ENCODE measurements at places on chromosomes 5 and 9. TPM values are rescaled to one million over a fixed set of nuclear protein-coding genes. Genes with fewer than 3 reads are reported as not detected.

DNA sequence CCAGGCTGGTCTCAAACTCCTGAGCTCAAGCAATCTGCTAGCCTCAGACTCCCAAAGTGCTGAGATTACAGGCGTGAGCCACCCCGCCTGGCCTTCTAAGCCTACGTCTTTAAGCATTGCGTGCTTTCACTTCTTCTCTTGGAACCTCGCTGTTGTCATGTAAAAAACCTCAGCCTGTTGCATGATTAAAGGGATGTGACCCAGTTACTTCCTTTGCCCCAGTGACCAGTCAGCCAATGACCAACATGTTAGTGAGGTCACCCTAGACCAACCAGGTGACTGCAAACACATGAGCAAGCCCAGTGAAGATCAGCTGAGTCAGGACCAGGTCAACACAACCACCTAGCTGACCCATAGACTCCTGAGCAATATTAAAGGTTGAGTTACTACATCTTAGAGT is 10.5 kb downstream of the KIF4B start:
- no peak for DNase-seq
- no peaks in the 10 kb centered on the region for H3K4me1 ChIP-seq
- H3K27ac ChIP-seq, result no peak overlapping the region
- H3K4me3 ChIP-seq, result no peak overlapping the region
- no peaks in the 10 kb centered on the region for H3K36me3 ChIP-seq

DNA sequence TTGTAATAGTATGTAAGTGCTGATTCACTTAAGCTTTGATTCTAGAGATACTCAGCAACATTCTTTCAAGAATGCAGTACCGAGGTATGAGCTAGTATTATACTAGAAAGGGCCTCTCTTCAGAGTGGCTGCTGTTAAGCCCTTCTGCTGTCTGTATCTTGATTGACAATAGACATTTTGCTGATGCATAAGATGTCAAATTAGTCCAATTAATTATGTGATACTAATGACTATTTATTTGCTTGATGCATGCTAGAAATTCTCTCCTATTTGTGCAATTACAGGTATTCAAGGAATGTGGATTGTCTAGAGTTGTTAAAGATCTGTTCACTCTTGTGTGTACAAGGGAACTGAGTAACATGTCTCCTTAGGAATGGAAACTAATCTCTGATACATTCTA is 92.3 kb upstream of the PTGER4 start:
- H3K27ac ChIP-seq, result no peak overlapping the region
- no peaks in the 10 kb centered on the region for H3K27me3 ChIP-seq
- no peak for DNase-seq
- no peaks in the 10 kb centered on the region for H3K36me3 ChIP-seq
- no peaks in the 10 kb centered on the region for H3K4me1 ChIP-seq

GRCh38 chr9:114314256-114314867 is 8.5 kb upstream of the ORM1 start:
- H3K4me1 ChIP-seq, result peaks cover 4% of the 10 kb centered on the region
- no peak overlapping the region for H3K4me3 ChIP-seq
- peaks cover 5% of the 10 kb centered on the region for H3K36me3 ChIP-seq
- H3K27me3 ChIP-seq, result no peaks in the 10 kb centered on the region
- H3K27ac ChIP-seq, result no peak overlapping the region

DNA sequence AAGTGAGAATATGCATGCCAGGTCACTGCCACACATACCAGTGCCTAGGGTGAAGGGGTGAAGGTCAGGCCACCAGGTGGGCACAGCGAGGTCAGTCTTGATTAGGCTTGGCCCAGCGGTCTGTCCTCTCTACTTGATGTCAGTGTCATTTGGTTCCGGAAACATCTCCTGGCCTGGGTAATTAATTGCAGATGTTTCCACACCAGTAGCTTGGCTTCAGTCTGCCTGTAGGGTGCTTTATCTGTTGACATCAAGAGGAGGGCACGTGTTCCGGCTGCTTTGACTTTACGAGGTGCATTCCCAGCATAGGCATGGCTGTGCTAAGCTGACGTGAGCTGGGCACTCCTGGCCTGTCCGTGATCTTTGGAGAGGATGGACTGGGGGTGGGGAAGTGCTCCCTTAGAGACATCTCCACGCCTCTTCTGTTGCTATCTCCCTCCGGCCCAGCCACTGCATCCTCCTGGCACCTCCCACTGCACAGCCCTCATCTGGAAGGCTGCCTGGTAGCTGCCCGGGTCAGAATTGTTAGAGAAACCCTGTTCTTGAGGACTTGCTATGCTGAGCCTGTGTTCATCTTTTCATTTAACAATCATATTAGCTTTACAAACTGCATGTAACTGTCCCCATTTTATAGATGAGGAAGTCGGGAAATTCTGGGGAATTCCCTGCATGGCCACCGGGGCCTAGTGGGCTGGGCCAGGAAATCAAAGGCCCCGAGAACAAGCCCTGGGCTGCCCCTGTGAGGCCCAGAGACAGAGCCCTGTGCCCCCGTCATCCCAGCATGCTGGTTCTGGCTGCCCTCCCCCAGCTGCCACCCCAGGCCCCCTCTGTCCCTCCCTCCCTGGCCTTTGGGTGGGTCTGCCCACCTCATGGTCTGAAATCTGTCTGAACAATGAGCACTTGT is 29.1 kb downstream of the JADE2 start:
- no peak overlapping the region for H3K4me3 ChIP-seq
- peaks cover 44% of the 10 kb centered on the region for H3K4me1 ChIP-seq
- peaks cover 5% of the 10 kb centered on the region for H3K36me3 ChIP-seq
- no peak overlapping the region for H3K27ac ChIP-seq
- H3K27me3 ChIP-seq, result no peaks in the 10 kb centered on the region

- H3K36me3 ChIP-seq, result peaks cover 2% of the 10 kb centered on the region
- no peaks in the 10 kb centered on the region for H3K27me3 ChIP-seq
- peak overlapping the region; percentile 32 for H3K27ac ChIP-seq
- H3K4me3 ChIP-seq, result peak overlapping the region; percentile 45
- peaks cover 13% of the 10 kb centered on the region for H3K4me1 ChIP-seq
- DNase-seq, result no peak
These were observed 3.2 kb downstream of the CDKN2B start for GRCh38 chr9:22005702-22006606.

DNA sequence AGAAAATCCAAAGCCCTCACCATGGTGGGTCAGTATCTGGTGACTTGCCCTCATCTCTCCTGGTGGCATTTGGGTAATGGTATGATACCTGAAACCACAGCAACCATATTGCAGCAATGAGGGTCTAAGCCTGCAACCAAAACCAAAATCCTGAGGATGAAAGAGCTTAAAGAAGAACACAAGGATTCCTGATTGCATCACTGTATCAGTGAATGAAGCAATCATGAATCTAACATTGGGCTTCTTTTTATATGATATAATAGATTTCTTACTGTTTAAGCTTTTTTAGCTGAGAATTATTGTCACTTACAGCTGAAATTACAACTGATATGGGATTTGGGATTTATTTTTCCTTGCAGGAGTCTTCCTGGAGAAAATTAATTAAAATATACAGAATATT is 269.9 kb downstream of the MEF2C start:
- no peak overlapping the region for H3K27ac ChIP-seq
- no peaks in the 10 kb centered on the region for H3K27me3 ChIP-seq
- H3K36me3 ChIP-seq, result no peaks in the 10 kb centered on the region
- no peaks in the 10 kb centered on the region for H3K4me1 ChIP-seq

GRCh38 chr5:5089895-5090649 is 50.1 kb upstream of the ADAMTS16 start:
- H3K4me3 ChIP-seq, result no peak overlapping the region
- H3K4me1 ChIP-seq, result no peaks in the 10 kb centered on the region
- H3K36me3 ChIP-seq, result no peaks in the 10 kb centered on the region
- no peak overlapping the region for H3K27ac ChIP-seq
- H3K27me3 ChIP-seq, result no peaks in the 10 kb centered on the region

GRCh38 chr5:133828722-133829121 is 139.7 kb downstream of the C5orf15 start:
- H3K4me3 ChIP-seq, result no peak overlapping the region
- DNase-seq, result no peak
- H3K27ac ChIP-seq, result no peak overlapping the region

GRCh38 chr9:5951686-5952211 is 61.1 kb downstream of the MLANA start:
- H3K27me3 ChIP-seq, result no peaks in the 10 kb centered on the region
- no peaks in the 10 kb centered on the region for H3K4me1 ChIP-seq
- DNase-seq, result no peak
- H3K27ac ChIP-seq, result no peak overlapping the region

DNA sequence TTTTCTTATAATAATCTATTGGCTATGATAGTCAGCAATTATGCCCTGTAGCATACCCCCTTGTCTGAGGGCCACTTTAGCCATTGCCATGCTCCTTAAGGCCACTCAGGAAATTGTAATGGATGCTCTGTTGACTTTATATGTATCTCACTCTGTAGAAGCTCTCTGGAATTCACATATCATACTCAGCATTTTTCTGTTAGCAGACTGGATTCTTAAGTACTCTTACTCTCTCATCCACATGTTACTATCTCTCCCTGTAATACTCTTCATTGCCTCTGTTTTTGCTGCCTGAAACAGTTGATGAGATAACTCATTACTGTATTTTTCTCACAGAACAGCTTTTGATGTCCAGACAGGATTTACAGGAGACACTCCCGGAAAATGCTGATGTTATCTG is 24.2 kb downstream of the TMEM232 start:
- no peaks in the 10 kb centered on the region for H3K36me3 ChIP-seq
- no peaks in the 10 kb centered on the region for H3K27me3 ChIP-seq
- no peaks in the 10 kb centered on the region for H3K4me1 ChIP-seq
- no peak for DNase-seq
- no peak overlapping the region for H3K4me3 ChIP-seq
- no peak overlapping the region for H3K27ac ChIP-seq

GRCh38 chr9:99579964-99580363 is 241.7 kb upstream of the NR4A3 start:
- H3K4me1 ChIP-seq, result no peaks in the 10 kb centered on the region
- H3K27ac ChIP-seq, result no peak overlapping the region
- no peaks in the 10 kb centered on the region for H3K36me3 ChIP-seq
- no peaks in the 10 kb centered on the region for H3K27me3 ChIP-seq
- no peak overlapping the region for H3K4me3 ChIP-seq

DNA sequence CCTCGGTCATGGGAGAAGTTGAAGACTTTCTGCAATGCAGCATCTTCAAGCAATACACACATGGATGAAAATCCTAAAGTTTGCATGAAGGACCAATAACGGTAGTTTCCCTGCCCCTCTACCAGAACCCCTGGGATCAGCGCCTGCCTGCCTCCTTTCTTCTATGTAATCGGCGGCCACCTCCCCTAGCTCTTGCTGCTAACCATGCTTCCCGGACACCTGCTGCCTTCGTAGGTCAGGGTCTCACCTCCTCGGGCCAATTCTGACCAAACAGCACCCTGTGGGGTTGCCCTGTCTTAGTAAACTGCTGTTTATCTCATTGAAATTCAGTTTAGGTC is 388 bp upstream of the MED10 start:
- peak overlapping the region; percentile 94 for H3K4me3 ChIP-seq
- no peak for DNase-seq
- H3K4me1 ChIP-seq, result peaks cover 8% of the 10 kb centered on the region
- H3K27ac ChIP-seq, result no peak overlapping the region

- H3K27me3 ChIP-seq, result no peaks in the 10 kb centered on the region
- peaks cover 35% of the 10 kb centered on the region for H3K36me3 ChIP-seq
- H3K4me3 ChIP-seq, result peak overlapping the region; percentile 89
- H3K4me1 ChIP-seq, result peaks cover 15% of the 10 kb centered on the region
- no peak for DNase-seq
These were observed 905 bp downstream of the CDK9 start for GRCh38 chr9:127786773-127787104.

DNA sequence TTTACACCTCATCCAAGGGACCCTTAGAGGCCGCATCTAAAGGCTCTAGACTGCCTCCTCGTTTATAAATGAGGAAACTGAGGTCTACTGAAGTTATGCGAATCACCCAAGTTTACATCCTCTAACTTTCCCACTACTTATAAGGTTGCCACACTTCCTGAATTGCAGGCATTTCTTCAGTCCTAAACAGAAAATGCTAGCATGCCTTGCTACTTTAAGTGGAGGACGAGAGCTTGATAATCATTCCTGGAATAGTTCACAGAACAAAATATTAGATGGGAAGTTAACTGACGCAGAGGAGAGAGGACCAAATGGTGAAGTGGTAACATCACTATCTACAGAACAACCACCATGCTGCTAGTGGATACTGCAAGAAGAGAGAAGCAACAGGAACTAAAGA is 85.8 kb downstream of the GNAQ start:
- H3K27me3 ChIP-seq, result no peaks in the 10 kb centered on the region
- no peak overlapping the region for H3K27ac ChIP-seq
- H3K36me3 ChIP-seq, result no peaks in the 10 kb centered on the region
- no peak overlapping the region for H3K4me3 ChIP-seq

- DNase-seq, result no peak
- H3K36me3 ChIP-seq, result no peaks in the 10 kb centered on the region
- no peaks in the 10 kb centered on the region for H3K27me3 ChIP-seq
These were observed 445.0 kb upstream of the SMC2 start for GRCh38 chr9:103649086-103649485.

- no peaks in the 10 kb centered on the region for H3K27me3 ChIP-seq
- DNase-seq, result no peak
- H3K27ac ChIP-seq, result no peak overlapping the region
- H3K4me1 ChIP-seq, result no peaks in the 10 kb centered on the region
These were observed 301.8 kb upstream of the PRR16 start for GRCh38 chr5:120162321-120162720.

DNA sequence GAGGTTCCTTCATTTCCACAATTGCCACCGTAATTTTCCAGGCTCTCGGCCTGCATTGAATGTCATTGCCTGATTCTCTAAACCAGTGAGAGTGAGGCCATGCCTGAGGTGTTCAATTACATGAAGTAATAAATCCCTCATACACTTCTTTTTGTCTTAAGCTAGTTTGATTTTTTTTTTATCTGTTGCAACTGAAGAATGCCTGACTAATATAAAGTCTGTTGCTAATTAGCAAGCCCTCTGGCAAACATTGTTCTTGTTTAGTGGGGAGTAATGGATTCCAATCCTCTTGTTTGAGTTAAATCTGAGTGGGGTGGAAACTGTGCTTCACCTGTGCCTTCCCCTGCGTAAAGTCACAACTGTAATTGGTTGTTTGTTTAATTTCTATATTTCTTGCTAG is 338.1 kb upstream of the ATP10B start:
- H3K4me3 ChIP-seq, result no peak overlapping the region
- no peak for DNase-seq
- no peaks in the 10 kb centered on the region for H3K27me3 ChIP-seq
- H3K27ac ChIP-seq, result no peak overlapping the region
- no peaks in the 10 kb centered on the region for H3K36me3 ChIP-seq

- H3K4me3 ChIP-seq, result no peak overlapping the region
- no peak overlapping the region for H3K27ac ChIP-seq
- no peaks in the 10 kb centered on the region for H3K36me3 ChIP-seq
- DNase-seq, result no peak
- peaks cover 3% of the 10 kb centered on the region for H3K27me3 ChIP-seq
- H3K4me1 ChIP-seq, result peaks cover 29% of the 10 kb centered on the region
These were observed 4.2 kb downstream of the COL5A1 start for GRCh38 chr9:134645607-134646365.

Gene PRDM9
- polyA plus RNA-seq, result not detected

Gene DRD1
- 0.01 TPM for polyA plus RNA-seq

Gene TRMT10B
- 4.0 TPM for polyA plus RNA-seq

Gene STC2
- polyA plus RNA-seq, result 4.1 TPM

Gene C5
- polyA plus RNA-seq, result 0.49 TPM

Gene DND1
- polyA plus RNA-seq, result 0.22 TPM

Gene GBGT1
- 0.54 TPM for polyA plus RNA-seq

Gene CER1
- not detected for polyA plus RNA-seq
